ENCODE measurements at places on chromosomes 6 and 20.

GRCh38 chr6:154488802-154489437 is 21.6 kb downstream of the CNKSR3 start:
- no peak for DNase-seq

DNA sequence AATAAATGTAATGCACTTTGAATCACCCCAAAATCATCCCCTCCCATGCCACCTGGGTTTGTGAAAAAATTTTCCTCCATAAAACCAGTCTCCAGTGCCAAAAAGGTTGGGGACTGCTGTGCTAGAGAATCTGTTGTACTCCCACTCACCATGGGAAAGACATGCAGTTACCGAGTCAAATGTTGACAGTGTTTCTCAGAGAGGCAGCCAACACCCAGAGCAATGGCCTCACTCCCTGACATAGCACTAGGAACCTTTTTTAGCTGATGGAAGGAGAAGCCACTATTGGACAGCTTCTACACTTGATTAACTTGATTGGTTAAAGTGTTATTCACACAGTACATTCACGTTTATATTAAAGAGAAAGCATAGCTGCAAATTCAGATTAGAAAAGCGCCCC is 59.8 kb upstream of the MANEA start:
- DNase-seq = no peak

DNA sequence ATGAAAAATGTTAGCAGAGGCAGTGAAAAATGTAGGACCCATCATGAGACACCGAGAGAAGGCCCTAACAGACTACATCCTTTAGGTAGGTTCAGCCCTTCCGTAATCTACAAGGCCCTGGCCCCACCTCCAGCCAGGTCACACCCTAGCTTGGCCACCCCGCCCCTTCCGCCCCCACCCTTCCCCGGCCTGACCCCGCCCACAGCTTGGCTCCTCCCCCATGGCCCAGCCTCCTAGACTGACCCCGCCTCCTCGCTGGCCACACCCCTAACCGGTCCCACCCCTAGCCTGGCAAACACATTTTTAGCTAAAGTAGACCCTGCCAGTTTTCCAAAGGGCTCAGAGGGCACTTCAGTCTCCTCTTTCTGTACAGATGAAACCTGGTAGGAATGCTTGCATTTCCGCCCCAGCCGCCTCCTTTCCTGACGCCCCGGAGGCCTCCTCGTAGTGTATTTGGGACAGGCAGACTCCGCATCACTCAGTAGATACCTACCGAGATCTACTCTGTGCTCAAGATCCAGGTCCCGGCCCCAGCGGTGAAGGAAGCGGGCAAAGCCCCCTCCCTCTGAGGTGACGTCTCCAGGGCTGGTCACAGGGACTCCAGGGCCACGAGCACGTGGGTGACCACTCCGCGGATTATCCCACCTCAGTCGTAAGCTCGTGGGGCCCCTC is 443.5 kb downstream of the PREX1 start:
- no peak for DNase-seq

DNA sequence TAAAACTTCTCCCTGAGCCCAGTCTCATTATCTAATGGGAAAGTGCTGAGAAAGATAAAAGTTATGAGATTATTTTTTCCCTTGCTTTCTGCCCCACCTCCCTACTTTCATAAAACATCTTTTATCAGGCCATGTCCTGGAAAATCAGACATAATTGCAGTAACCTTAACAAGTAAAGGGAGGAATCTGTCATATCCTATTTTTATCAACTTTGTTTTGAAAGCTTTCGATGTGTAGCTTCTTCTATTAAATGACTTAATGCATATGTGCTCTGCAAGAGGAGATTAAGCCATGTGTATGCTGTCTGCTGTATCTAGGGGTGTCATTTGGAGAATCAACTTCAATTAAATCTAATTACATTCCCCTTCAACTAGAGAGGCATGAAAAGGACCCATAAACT is 408.9 kb downstream of the CBLN4 start:
- DNase-seq = no peak

GRCh38 chr6:106448000-106448426 is 87.5 kb downstream of the CRYBG1 start:
- peak; percentile 48 for DNase-seq

DNA sequence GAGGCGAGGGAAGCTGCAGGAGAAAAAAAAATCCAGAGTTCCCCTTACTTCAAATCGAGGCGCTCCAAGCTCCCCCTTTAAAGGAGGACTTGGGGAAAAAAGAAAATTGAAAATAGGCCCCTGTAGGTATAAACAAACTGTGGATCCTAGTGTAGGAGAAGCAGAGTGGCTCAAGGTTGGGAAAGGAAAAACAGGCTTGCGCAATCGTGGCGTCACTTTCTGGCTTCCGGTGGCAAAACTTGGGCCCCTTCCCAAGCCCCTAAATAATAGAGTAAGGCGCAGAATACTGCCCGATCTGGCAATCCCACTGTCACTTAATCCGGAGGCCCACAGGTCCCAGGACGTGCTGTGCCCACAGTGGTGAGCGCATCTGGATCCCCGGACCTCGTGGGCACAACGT is 8.0 kb downstream of the PAX1 start:
- no peak for DNase-seq

DNA sequence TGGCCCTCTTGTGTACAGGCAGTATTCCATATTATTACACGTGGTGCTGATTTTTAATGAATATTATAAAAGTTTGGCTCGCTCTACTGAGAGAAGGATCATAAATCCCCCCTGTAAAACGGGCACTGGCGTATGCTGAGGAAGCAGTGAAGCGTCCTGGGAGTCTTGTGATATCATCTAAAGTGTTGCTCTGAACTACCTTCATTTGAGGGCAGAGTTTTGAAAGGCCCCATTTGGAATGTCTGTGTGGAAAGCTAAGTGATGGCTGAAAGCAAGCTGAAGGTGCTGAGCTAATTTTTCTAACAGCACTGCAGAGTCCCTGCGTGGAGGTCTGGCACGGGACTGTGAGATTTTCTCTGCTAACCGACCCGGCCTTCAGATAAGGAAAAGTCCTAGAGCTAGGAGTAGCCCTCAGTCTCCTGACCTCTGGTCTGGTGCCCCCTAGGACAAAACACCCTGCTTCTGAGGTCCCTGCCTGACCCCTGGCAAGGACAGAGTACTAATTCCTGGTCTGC is 1.3 kb upstream of the BACH2 start:
- no peak for DNase-seq

GRCh38 chr20:47991875-47992488 is 206.7 kb upstream of the SULF2 start:
- DNase-seq = no peak

DNA sequence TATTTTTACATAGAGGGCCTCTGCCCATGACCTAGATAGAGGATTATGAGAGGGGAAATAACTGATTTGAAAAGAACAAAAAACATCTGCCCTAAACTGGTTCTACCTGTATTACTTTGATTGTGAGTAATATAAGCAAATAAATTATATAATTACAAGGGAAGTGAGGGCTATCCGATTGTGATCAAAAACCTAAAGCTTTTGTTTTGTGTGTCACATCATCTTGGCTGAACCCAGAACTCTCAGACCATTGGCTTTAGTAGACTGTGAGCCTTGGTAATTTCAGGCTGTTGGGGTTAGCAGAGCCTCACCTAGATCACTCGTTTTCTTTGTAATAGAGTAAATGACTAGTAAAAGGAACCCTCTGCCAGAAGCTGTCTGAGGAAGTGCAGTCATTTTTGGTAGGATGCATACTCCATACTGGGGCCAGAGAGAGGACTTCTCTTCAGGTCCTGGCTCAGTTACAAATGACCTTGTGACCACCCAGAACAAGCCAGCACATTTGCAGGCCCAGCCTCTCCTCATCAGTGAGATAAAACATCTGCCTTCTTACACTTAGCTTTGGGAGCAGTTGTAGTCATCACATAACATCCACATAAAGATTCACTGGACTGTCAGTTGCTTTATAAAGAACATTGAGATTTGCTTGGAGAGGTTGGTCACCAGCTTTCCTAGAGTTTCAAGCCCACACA is 13.5 kb downstream of the STK35 start:
- no peak for DNase-seq

- peak; percentile 6 for DNase-seq
These were observed 65.0 kb upstream of the CD93 start for GRCh38 chr20:23151008-23151703.

GRCh38 chr6:151514000-151514730 is 20.3 kb downstream of the CCDC170 start:
- no peak for DNase-seq

GRCh38 chr20:13984211-13984610 is 6.2 kb downstream of the SEL1L2 start:
- DNase-seq = no peak

DNA sequence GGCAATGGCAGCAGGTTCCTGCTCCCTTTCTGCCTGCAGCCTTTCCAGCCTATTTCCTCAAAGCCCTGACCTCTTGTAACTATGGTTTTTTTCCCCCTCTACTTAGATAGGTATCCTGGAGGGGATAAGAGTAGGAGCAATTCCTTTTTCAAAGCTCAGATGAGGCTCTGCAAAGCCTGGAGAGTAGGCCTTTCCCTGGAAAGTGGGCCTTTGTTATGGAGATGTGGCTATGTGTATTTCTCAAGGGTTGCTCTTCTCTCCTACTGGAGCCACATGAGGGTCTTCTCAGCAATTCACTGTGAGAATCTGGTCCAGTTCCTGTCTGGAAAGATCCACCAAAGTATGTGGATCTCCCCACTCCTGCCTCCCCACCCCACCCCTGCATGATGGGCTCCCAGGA is 96.0 kb downstream of the DTD1 start:
- DNase-seq = no peak

DNA sequence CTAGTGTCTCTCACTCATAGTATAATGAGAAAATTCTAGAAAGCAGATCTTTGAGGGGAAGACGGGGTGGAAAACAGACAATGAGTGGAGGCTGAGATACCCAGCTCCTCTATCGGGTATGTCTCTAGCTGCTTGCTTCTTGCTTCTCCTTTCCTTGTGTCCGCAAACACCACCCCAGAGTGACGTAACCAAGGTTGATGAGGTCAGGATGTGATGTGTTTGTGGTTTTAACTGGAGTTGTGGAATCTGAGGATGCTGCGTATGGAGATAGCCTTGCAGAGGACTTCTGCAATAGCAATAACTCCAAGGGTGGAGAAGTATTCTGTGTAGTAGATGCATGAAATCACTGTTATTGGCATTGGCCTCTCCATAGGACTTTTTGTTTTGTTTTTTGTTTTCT is 132.7 kb upstream of the IFNGR1 start:
- peak; percentile 80 for DNase-seq

GRCh38 chr6:116444092-116444491 is 17.1 kb upstream of the CALHM6 start:
- no peak for DNase-seq

DNA sequence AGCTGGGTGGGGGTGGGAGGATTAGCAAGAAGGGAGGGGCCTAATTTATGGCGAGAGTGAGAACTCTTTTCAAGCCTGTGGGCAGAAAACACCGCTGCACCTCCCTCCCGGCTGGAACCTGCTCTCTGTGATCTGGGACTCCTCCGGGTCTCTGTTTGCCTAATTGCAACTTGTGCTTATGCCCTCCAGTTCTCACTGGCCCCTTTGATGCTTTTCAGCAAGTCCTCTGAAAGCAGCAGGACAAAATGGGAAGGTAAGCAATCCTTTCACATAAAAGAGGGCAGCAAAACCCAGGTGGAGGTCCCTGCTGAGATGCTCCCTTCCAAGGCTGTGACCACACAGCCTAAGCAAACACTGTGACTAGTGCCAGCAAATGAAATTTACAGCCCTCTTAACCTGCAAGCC is 523.0 kb upstream of the FLRT3 start:
- DNase-seq = no peak

- DNase-seq = no peak
These were observed 55.0 kb upstream of the VSX1 start for GRCh38 chr20:25136643-25137559.

DNA sequence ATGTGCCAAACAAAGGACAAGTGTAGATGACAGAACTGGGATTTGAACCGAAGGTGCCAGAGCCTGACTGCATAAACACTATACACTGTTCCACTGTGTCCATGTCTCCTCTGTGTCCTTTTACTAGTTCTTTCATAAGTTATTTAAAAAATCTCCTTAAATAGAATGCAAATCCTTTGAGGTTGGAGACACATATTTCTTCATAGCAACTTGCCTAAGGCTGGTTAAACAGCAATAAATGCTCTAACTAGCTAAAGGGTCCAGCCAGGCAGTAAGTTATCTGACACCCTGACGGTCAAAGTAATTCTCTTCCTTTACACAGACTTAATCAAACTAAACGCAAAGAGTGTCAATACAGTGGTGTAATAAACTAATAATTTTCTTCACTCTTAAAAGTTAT is 76.2 kb upstream of the TRAF3IP2 start:
- DNase-seq = no peak

DNA sequence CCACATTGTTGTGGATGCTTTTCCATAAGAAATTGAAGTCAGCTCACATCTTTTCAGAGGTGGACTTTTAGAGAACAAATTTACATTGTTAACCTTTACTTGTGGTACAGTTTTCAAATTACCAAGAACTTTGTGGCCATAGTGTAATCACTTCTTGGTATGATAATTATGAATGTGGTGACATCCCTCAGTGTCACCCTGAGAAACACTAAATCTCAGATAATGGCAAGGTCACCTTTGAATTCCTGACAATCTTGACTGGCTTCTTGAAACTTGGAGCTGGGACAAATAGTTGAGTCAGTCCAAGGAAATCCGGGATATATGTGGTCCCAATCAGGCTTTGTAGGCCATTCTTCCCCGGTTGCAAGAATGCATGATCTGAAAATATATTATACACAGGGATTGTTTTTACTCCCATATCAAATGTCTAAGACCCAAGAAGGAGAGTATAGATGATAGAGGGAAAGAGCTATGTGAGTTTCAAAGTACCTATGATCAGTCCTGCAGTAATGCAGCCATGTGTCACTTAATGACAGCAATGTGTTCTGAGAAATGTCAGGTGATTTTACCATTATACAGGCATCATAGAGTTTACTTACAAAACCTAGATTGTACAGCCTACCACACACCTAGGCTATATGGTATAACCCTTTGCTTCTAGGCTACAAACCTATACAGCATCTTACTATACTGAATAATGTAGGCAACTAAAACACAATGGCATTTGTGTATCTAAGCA is 120.8 kb upstream of the MTHFD1L start:
- DNase-seq = no peak

- no peak for DNase-seq
These were observed 214.3 kb downstream of the OGFRL1 start for GRCh38 chr6:71502956-71503355.

DNA sequence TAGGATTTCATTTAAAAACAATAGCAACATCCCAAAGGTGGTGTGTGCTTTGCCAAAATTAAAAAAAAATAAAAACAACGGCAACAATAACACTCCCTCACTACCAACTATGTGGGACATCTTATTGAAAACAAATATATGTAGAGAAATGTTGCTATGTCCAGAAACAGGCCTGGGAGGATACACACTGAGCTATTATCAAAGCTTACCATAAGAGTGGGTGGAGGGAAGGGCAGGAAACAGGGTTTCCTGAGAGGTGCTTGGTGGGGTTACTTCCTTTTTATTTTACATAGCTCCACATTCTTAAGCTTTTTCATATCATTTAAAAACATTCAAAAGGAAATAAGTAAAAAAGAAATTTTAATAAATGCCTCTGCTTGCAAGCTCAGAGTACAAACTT is 150.0 kb upstream of the RIPOR2 start:
- peak; percentile 26 for DNase-seq

GRCh38 chr6:5827056-5827904 is 179.4 kb downstream of the NRN1 start:
- DNase-seq = no peak

- DNase-seq = no peak
These were observed 102.9 kb downstream of the CTNNBL1 start for GRCh38 chr20:37796733-37797132.

Measured in CD4-positive, alpha-beta T cell treated with Interleukin-4 for 1 hour (primary cell).